ENCODE measurements at places on chromosomes 4 and X.

DNA sequence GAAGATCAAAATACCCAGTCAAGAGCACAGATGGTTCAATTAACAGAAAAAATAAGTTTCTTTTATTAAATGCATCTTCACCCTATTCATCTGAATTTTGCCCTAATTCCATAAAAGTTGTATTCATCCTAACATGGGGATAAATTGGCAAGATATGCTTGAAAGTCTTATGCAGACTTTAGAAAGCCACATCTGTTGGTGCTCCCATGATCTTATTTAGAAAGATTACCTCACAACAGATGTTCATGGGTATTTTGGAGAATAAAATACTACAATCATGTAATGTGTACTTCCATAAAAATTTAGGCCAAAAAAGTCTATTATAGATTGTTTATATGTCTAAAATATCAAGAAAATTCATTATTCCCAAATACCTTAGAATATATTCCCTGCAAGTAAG is 510.3 kb downstream of the TECRL start:
- no peak for DNase-seq

- DNase-seq, result no peak
Measured at GRCh38 chr4:83189631-83190136, 75.2 kb upstream of the PLAC8 start.

GRCh38 chr4:186105647-186106321 is 1.3 kb downstream of the FAM149A start:
- DNase-seq, result no peak

GRCh38 chr4:157012296-157012695 is 40.7 kb upstream of the PDGFC start:
- no peak for DNase-seq

- DNase-seq, result no peak
Measured at GRCh38 chr4:134024251-134024650, 177.3 kb downstream of the PABPC4L start.

GRCh38 chr4:10582059-10582686 is 102.4 kb downstream of the CLNK start:
- DNase-seq, result no peak

DNA sequence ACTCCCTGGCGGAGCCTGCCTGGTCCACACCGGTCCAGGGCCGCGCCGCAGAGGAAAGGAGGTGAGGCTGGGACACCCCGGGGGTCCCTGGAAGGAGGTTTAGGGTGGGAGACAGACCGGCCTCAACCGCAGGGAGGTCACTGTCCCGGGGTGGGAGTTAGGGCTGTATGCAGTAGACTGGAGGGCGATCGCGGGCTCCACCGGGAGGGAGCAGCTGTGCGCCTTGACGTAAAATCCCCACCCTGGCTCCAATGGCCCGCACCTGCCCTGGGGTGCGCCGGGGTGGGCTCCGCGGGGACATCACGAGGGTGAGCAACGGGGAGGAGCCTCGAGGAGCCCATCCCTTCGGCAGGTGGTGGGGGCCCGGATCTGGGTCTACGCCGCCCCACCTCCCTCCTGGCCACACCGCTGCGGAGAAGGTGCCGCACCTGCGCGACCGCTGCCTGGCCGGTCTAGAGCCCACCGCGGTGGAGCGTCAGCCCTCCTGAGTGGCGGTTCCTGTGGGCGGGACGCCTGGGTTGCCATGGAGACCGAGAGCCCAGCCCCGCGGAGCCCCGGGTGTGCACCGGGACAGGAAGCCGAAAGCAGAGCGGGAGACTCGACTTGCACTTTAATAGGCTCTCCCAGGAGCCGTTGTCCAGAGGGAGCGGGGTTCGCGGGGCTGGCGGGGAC is 105.1 kb downstream of the ADRA2C start:
- DNase-seq, result no peak

- DNase-seq, result no peak
Measured at GRCh38 chrX:144732588-144732987, 514.7 kb upstream of the SPANXN1 start.

- no peak for DNase-seq
Measured at GRCh38 chrX:130788786-130789581, 114.0 kb downstream of the ENOX2 start.

DNA sequence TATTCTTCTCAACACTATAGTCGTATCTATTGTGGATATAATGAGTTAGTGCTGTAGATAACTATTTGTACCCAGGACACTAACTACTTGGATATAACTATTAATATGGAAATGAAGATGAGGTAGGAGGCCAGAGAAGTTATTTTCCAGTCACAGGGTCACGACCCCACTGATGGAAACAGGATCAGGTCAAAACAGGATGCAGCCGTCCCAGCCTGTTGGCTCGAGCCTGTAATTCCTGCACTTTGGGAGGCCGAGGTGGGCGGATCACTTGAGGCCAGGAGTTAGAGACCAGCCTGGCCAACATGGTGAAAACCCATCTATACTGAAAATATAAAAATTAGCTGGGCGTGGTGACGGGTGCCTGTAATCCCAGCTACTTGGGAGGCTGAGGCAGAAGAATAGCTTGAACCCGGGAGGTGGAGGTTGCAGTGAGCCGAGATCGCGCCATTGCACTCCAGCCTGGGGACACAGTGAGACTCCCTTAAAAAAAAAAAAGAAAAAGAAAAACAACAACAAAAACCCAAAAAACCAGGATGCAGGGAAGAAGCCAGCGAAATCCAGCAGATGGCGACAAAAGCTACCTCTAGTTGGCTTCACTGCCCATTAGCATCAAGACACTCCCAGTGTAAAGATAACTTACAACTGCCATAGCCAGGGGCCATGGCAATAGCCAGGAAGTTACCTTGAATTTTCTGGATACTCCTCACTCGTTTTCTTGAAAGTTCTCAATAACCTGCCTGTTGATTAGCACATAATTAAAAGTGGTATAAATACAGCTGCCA is 37.9 kb upstream of the NKAP start:
- DNase-seq, result no peak

DNA sequence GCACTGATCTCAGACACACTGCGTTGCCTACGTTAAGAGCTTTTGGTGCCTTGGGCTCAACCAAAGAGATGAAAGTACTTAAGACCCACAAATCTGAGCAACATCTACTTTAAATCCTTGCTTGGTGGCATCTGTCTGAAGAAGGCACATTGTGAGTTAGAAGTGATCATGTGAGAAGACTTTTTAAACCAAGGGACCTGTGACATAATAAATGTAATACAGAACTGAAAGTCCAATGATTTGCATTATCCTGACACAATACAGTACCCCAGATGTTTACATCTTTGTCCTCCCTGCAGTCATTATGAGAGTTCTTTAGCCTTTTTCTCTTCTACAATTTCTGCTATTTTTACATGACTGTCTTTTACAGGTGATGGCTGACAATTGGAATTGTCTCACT is 96.7 kb upstream of the FTHL17 start:
- DNase-seq, result no peak

- no peak for DNase-seq
Measured at GRCh38 chr4:158316264-158316663, 106.0 kb downstream of the TMEM144 start.

Data from stimulated activated CD4-positive, alpha-beta T cell treated with anti-CD3 and anti-CD28 coated beads, TNF-alpha, amount 100 ng/mL, for 4 hours (primary cell).